ENCODE measurements at places on chromosomes 3 and 15.

DNA sequence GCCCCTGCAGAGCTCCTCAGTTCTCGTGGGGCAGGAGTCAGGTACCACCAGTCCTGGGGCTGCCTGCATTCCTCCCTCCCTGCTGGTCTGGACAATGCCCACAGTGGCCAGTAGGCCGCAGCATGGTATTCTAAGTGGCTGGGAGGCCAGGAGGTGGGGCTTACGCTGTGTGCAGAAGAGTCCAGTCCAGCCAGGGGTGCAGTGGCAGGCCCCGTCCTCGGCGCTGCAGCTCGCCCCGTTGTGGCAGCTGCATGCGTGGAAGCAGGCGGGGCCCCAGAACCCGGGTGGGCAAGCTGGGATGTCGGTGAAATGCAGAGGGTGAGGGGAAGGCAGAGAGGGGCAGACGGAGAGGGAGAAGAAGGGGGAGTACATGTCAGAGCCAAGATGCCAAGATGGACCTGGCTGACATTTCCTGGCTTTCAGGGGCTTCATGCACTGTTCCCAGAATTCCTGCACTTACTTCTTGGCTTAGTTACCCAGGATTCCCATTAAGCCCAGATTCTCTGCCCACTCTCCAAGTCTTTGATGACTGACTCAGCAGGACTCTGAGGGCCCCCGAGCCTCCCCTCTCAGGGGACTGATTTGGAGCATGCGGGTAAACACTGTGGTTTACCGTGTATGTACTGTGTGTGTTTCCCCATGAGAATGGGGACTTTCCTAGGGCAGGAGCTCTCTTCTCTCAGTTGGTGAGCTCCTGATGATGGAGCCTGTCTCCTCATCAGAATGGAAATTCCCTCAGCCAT lies 47.5 kb downstream of the RAB11A start:
- peak; percentile 35 for DNase-seq

GRCh38 chr3:36842275-36842674 lies 77.9 kb upstream of the DCLK3 start:
- DNase-seq = no peak

DNA sequence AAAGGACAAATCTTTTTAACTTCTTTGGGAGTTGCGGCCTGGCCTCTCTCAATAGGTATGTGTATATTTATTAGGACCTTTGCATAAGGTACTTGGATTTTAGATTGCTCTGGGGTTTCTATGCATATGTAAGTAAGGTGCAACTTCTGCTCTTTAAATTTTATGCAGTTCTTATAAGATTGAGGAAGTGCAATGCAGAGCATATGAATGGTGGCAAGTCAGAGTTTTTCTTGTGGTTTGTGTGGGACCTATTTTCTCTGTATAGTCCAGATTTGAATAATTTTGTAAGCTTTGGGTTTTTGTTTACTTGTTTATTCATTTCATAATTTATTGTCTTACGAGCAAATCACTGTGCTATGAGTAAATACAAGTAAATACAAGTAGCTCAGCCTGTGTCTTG lies 101.5 kb downstream of the ATG7 start:
- DNase-seq = no peak

GRCh38 chr15:35182841-35183479 lies 97.9 kb upstream of the NANOGP8 start:
- DNase-seq = no peak

- no peak for DNase-seq
Measured at GRCh38 chr3:106302451-106303221, 433.8 kb upstream of the CBLB start.

Measured in SW 1271 (cell line).